ENCODE measurements at places on chromosomes 7 and 10.

DNA sequence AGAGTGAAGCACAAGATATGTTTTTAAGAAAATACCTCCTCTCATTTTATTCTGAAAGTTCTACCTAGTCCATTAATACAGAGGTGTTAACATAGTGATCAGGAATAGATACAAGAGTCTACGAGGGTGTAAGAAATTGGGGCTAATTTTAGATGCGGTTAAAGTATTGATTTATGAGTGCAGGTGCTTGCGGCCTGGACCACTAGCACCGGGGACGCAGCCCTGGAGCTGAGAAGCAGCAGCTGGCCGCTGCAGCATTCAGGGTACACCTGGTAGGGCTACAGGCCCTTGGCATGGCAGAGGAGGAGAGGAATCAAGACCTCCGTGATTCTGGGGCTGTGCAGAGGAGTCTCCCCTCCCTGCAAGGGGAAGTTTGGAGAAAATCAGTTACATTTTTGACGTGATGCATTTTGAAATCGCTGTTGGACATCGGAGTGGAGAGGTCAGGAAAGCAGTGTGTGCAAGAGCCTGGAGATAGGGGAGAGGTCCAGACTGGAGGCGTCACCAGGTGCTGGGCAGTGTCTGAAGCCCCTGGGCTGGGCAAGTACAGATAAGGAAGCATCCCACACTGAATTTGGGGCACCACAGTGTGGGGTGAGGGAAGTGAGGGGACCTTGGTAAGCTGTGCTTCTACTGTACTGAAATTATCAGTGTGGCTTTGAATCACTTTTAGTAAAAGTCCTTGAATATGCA is 112.3 kb downstream of the VWC2 start:
- DNase-seq, result no peak

- no peak for DNase-seq
These were observed 350.9 kb upstream of the NPVF start for GRCh38 chr7:25578991-25579777.

DNA sequence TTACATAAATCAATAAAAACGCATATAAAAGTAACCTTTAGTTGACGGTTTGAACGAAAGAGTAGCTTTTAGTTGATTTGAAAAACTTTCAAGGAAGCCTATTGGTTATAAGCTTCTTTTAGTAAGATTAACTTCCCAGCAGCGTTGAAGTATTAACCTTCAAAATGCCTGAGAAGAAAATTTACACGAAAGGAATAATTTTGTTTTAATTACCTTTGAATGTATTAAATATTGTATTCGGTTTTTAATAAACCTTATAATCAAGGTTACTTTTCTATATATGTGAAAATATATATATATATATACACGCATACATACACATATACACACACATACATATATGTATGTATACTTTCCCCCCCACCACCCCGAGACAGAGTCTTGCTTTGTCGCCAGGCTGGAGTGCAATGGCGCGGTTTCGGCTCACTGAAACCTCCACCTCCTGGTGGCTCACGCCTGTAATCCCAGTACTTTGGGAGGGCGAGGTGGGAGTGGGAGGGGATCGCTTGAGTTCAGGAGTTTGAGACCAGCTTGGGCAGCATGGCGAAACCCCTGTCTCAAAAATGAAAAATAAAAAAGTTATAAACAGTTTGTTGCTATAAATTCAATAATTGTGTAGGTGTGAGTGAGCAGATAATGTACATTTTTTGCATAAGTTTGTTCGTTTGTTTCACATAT is 57.6 kb upstream of the EZH2 start:
- peak; percentile 82 for DNase-seq

DNA sequence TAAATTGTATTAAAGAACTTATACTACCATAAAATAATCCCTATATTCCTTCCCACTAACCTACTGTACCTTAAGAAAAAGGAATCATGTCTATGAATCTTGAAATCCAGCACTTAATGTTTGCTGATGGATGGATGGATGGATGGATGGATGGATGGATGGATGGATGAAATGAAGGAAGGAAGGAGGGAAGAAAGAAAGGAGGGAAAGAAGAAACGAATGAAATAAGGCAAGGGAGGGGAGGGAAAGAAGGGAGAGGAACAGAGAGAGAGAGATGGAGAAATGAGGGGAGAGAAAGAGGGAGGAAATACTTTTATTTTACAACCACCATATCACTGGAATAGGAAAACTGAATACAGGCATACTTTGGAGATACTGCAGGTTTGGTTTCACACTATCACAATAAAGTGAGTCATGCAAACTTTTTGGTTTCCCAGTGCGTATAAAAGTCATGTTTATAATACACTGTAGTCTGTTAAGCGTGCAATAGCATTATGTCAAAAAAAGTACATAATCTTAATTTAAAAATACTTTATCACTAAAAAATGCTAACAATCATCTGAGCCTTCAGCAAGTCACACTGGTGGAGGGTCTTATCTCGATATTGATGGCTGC is 219.8 kb downstream of the CHCHD3 start:
- DNase-seq, result no peak

GRCh38 chr10:35768011-35768410 is 125.9 kb upstream of the FZD8 start:
- DNase-seq, result no peak

GRCh38 chr10:42930516-42931192 is 146.2 kb upstream of the RET start:
- DNase-seq, result no peak

GRCh38 chr10:77513781-77514331 is 123.8 kb downstream of the KCNMA1 start:
- no peak for DNase-seq

GRCh38 chr7:100570954-100571828 is 2.5 kb downstream of the SAP25 start:
- DNase-seq, result no peak

GRCh38 chr10:1774796-1775195 is 37.5 kb upstream of the ADARB2 start:
- DNase-seq, result no peak

GRCh38 chr7:44489955-44490350 is 505 bp downstream of the NUDCD3 start:
- DNase-seq, result peak; percentile 56

GRCh38 chr10:59464483-59464882 is 102.1 kb upstream of the FAM13C start:
- DNase-seq, result no peak

DNA sequence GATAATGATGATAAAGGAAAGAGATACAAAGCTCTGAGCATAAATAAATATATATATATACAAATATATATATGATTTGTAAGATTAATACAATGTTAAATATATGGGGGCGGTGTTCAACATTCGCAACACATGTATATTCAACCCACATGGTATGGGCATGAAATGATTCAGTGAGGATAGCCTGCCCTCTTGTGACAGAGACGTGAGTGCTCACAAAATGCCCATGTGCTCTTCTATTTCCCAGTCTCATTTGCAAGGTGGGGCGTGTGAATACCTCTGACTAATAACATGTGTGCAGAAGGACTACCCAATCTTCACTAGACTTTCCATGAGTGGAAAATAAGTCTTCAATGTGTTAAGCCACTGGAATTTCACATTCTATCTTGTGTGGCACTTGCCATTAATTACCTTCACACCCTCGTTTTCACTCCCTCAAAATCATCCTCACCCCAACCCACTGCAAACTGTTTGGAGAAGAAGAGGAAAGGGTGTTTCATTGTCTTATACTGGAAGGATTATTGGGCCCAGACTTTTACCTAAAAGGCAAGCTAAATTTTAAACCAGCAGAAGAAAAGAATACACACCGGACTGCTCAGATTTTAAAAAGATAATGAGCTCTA is 26.9 kb downstream of the ASAH2 start:
- peak; percentile 61 for DNase-seq

All from activated CD4-positive, alpha-beta T cell treated with anti-CD3 and anti-CD28 coated beads, Interleukin-2, amount 50 U/mL, for 16 hours (primary cell).